ENCODE measurements at places on chromosomes 11 and 22.

- DNase-seq, result no peak
Measured at GRCh38 chr11:130580891-130581492, 132.5 kb downstream of the ADAMTS15 start.

DNA sequence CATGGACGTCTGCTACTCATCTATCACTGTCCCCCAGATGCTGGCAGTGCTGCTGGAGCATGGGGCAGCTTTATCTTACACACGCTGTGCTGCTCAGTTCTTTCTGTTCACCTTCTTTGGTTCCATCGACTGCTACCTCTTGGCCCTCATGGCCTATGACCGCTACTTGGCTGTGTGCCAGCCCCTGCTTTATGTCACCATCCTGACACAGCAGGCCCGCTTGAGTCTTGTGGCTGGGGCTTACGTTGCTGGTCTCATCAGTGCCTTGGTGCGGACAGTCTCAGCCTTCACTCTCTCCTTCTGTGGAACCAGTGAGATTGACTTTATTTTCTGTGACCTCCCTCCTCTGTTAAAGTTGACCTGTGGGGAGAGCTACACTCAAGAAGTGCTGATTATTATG lies 9.2 kb upstream of the OR9Q2 start:
- no peak for DNase-seq

DNA sequence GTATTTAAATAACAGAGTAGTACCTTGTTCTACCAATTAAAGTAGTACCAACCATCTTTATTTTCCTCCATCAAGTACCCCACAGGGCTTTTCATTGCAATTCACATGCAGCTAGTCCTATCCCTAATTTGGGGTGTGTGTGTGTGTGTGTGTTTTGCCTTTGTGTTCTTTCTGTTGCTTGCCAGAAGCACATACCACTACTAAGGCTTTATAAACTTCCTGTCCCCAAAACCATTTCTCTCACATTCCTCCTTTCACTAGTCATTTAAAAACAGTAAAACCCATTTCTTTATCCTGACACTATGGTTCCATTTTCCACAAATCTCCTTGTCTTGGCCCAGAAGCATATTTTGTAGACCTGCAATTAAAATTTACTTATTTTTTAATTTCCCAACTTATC lies 54.6 kb downstream of the SLC36A4 start:
- DNase-seq, result no peak

GRCh38 chr11:64409707-64410403 lies 50.9 kb downstream of the RPS6KA4 start:
- no peak for DNase-seq

- no peak for DNase-seq
Measured at GRCh38 chr22:42134100-42135020, 3.8 kb upstream of the CYP2D6 start.

DNA sequence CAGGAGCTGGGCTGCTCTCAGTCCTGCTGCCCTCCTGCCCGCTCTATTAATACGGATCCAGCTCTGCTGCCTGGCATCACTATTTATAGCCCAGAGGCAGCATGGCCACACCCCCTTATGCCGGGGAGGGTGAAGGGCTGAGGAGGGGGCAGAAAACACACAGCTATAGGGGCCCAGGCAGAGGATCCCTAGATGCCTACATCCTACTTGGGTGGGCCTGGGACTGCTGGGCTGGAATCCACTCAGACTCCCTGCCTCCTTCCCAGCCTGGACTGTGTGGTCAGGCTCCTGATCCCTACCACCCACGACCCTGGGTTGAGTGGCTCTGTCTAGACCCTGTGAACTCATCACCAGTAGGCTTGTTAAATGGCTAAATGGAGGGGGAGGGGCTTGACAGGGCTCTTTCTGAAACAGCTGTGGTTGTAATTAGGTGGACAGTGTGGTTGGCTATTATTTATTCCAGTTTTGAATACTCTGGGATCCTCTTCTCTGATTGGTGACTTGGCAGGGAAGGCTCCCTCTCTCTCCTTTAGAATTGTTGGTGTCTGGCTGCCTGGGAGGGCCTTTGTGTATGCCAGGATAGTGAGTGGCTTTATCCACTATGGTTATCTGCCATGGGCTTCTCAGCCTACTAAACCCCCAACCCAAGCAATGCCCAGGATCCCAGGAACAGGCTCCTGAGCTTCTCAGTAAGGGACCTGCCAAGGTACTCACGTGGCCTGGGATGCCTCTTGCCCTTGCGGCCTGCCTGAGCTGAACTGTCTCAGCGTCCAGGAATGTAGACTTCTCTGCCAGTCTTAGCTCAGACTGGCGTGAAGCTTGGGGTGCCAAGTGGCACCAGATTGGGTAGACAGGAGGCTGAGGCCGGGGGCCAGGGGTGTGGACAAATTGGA lies 15.2 kb downstream of the PHLDB1 start:
- no peak for DNase-seq

- DNase-seq, result no peak
Measured at GRCh38 chr11:34036456-34036855, 15.1 kb upstream of the CAPRIN1 start.

GRCh38 chr11:131002145-131002544 lies 85.9 kb upstream of the SNX19 start:
- no peak for DNase-seq

DNA sequence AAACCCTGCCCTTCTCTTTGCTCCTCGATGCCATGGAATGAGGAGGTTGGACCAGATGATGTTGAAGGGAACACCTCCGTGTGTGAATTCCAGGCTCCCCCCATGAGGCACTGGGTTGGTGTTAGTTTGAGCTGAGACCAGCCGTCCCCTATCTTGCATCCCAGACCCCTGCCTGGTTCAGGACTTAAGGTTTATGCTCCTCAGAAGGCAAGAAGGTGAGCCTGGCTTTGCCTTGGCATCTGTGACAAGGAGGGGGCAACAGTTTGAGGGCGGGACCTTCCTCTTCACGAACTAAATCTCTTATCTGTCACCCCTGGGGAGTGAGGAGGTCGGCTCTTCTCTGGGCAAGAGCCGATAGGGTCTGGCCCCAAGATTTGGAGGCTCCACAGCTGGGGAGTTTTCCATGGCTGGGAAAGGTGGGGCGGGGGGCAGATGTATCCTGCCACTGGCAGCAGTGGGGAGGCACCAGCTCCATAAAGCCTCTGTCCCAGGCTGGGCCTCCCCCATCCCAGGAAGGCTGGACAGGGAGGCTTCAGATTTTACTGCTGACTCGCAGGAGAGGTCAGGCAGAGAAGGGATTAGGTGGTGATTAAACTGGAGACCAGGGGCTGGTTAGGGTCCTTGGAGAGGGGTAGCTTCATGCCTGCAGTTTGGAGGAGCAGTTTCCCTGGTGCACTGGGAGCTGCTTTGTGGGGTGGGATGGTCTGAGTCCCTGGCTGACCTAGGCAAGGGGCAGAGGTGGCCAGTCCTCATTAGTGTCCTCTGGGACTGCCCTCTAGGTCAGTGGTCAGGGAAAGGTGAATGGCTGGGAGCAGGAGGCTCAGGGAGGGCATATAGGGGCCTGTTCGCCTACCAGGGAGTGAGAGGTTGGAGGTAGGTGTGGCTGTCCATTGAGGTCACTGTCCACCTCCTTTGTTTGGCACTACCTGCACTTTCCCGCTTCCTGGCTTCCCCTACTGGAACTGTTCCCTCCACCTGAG lies 1.1 kb downstream of the SEC14L2 start:
- DNase-seq, result no peak

DNA sequence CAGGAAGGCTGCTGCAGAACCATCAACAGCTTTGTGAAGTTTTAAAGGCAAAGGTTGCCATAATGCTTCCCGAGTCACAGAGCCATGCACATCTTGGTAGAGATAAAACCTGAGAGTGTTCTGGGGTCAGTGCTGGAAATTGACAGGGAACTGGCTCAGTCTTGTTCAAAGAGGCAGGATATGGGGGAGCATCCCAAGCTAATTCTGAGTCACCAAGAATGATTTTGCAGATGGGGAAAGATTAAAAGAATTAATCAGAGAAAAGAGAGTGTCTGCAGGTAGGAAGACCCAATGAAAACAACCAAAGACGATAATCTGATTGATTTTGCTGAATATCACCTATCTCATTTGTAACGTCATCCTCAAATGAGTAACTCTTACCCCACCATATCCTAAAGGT lies 99.9 kb upstream of the CD44 start:
- DNase-seq, result no peak
